Mesendoderm (in vitro differentiated cells): ENCODE measurements at places on chromosomes 13 and 19.

GRCh38 chr13:113876346-113877148 is 12.7 kb upstream of the GAS6 start:
- no peak for DNase-seq

GRCh38 chr13:65410791-65411190 is 1819.3 kb downstream of the PCDH9 start:
- no peak for DNase-seq

GRCh38 chr19:16206637-16207036 is 8.9 kb downstream of the AP1M1 start:
- DNase-seq = no peak

DNA sequence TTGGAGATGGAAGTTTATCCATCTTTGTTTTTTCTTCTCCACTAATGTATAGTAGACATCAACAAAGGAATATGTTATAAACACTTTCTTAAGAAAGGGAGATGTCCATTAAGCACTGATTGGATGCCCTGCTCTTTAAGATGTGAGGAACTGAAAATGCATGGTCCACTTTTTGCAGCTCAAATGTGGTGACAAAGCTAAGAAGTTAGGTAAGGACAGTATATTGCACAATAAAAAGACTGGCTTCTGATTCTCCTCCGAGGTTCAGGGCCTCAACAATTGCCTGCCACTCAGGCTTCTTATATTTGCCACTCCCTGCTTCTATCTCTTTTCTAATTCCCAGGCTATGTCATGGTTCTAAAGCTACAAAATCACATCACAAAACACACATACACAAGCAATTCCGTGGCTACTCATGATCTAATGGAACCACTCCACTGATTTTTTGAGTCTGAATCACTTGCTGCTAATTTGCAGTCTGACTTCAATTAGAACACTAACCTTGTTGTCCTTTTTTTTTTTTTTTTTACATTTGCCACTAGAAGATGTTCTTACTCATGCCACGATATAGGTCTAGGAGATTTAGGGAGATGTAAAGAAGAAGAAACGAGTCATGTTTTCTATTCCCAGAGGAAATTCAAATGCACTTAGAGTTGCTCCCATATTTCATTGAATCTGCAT is 29.6 kb upstream of the TNFSF11 start:
- no peak for DNase-seq

GRCh38 chr19:497869-498510 is 1.7 kb downstream of the MADCAM1 start:
- no peak for DNase-seq

- DNase-seq = peak; percentile 99
Measured at GRCh38 chr19:20077791-20078463, at the start of gene ZNF90. Gene ZNF90, plus strand, starts transcription at chr19:20078000. Its CDS starts 133 bp downstream, at chr19:20078133.

GRCh38 chr19:38842439-38843174 is 7.2 kb downstream of the HNRNPL start:
- no peak for DNase-seq

DNA sequence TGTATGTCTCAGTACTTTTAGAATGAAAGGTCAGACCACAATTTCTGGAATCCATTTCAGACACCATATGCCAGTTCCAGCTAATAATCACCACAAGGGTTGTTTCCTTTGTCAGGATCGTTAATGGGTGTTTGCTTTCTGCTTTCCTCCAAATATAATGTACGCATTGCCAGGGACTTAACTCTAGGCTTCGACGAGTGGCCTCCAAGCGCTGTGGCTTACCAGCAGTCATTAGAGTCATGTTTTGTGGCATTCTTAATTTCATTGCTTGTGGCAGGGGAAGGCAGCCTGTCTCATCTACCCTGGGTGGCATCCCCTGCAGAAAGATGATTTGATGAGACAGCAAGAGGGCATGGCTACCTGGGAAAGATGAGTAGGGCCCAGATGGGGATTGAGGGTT is 22.5 kb downstream of the SAFB start:
- no peak for DNase-seq

DNA sequence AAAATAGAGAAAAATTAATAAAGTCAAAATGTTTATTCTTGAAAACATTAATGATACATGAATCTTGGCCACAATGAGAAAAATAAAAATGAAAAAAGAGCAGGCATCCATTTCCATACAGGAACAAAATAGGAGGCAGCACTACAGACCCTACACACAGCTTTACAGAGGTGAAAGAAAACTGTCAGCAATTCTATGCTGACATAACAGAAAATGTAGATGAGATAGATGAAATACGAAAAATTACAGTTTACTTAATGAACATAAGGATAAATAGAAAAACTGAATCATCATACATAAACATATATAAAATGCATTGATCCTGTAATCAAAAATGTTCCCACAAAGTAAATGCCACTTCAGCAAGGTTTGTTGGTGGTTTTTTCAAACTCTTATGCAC is 5.6 kb downstream of the LILRB4 start:
- DNase-seq = no peak

DNA sequence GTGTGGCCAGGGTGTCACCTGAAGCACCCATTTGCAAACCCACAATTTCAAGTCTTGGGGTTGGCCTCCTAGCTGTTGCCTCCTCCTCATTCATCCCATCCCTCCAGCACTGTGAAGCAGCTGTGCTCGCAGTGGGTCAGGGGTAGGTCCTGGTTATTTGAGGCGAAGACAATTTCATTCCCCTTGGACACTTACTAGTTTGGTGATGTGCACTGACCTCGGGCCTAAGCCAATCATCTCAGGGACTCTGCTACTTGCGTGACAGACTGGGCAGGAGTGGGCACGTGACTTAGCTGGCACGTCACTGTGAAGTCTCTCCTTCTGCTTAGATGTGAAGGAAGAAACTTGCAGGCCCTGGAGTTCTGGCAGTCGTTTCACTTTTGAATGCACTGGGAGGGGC is 3.5 kb upstream of the ATP11A start:
- DNase-seq = no peak

DNA sequence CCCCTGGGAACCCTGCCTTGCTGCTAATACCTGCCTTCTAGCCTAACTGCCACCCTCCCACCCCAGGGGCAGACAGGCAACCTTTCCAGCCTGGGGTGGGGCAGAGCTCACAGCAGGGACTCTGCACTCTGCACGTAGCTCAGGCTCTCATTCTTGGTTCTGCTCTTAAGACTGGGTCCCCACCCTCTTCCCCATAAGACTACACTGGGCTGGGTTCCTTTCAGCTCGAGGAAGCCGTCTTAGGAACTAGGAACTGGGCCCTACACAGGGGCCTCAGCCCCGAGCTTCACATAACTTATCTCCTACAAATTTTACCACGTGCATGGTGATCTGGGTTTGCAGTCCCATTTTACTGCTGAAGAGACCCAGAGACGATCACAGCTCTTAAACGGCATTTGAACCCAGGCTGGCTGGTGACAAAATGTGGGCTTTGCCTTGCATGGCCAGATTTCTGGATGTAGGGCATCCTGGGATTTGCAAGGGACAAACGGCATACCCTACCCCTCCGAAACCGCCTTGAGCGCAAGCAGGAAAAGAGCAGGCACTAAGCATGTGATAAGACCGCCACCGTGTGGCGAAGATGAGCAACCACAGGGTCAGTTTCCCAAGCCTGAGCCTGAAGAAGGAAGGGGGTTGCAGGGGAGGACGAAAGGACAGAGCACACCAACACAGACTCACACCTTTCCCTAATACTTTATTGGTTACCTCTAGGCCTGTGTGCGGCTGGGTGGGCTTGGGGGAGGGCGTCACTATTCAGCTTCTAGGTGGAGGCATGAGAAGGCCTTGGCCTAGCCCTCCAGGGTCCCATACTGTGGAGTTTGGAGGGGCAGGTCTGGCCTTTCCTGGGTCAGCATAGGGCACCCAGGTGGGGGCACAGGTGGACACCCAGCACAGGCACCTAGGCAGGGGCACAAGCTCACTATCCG is 5.1 kb downstream of the JUNB start:
- DNase-seq = peak; percentile 94

- peak; percentile 82 for DNase-seq
Measured at GRCh38 chr19:28694812-28695211, 518.1 kb downstream of the UQCRFS1 start.

DNA sequence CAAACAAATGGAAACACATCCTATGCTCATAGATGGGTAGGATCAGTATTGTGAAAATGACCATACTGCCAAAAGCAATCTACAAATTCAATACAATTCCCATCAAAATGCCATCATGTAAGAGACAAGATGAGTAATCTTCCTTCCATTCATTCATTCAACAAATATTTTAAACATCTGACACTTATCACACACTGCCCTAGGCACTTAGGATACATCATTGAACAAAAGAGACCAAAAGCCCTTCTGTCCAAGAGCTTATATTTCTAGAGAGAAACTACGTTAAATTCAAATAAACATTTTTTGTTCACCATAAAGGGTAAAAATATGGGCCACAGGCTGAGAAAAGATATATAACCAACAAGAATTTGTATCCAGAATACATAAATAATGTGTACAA is 20.5 kb upstream of the LHFPL6 start:
- no peak for DNase-seq

DNA sequence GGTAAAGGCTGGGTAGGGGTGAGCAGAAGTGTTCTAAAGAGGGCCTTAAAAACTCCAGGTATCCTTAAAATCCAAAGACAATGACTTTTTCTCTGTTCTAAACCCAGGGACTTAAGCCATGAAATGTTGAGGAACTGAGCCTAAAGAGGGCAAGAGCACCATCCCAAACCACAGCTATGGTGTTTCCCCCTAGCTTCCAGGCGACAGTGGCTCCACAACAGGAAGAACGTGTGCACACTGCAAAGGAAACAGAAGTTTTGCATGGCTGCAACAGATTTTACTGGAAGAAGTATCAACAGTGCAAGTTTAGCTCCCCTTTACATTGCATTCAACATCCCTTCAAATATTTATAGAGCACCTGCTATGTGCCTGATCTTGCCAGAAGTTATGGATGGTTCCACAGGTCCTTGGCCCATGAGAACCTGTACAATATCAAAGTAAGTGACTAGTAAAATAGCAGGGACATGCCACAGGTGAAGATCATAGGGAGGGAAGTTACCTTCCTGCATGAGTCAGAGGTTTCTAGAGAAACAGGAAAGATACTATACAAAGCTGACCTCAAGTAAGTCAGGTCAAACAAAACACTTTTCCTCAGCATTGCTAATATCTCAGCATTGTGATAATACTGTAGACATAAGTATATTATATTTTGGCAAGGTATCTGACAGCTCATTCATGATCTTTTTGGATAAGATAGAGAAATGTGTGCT is 8.4 kb upstream of the KCTD12 start:
- no peak for DNase-seq

- DNase-seq = peak; percentile 64
Measured at GRCh38 chr13:27177852-27178251, 6.2 kb upstream of the USP12 start.

GRCh38 chr13:106010836-106011235 is 524.6 kb downstream of the EFNB2 start:
- no peak for DNase-seq

DNA sequence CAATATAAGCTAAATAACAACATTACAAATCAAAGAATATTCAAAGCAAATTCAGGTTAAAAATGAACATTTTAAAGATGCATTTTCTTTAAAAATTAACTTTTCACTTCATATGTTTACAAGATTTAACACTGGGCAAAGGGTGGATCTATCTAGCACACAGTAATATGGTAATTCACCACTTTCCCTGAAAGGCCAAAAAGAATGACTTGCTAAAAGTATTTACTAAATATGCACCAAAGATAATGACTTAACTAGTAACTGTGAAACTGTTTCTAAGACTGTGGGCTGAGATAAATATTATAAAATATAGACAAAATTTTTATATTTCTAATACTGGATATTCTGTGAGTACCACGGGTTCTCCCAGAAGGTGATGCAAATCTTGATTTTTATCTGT is 4.5 kb upstream of the EEF1AKMT1 start:
- no peak for DNase-seq

GRCh38 chr13:23672616-23673015 is 102.4 kb downstream of the TNFRSF19 start:
- no peak for DNase-seq

- no peak for DNase-seq
Measured at GRCh38 chr19:581399-582111, 8.1 kb upstream of the HCN2 start.

DNA sequence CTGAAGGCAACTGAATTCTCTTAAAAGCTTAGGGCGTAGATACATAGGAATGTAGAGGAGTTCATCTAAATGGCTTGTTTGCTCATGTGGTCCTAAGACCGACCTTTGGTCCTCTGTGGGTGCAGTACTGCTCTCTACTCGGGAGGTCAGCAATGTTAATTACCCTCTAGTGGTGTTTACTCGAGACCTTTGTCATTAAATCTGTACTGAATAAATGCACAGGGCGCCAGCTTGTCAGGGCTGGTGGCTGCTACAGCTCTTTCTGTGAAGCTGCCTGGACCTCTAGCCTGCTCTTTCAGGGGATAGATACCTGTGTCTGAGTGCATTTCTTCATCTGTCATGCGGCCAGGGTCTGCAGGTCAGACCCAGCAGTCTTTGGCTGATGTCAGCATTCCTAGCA is 29.2 kb upstream of the MPHOSPH8 start:
- DNase-seq = no peak

GRCh38 chr13:46310066-46310465 is 77.0 kb downstream of the RUBCNL start:
- no peak for DNase-seq

GRCh38 chr13:48291730-48292129 is 11.8 kb upstream of the RB1 start:
- DNase-seq = peak; percentile 9

GRCh38 chr13:52599848-52600603 is 42.2 kb upstream of the HNRNPA1L2 start:
- DNase-seq = peak; percentile 41

GRCh38 chr19:11887611-11888531 is at the start of gene ZNF69:
Gene ZNF69, plus strand, starts transcription at chr19:11887782. Its CDS starts 142 bp downstream, at chr19:11887924.
- DNase-seq = peak; percentile 97

GRCh38 chr13:105282406-105283285 is 1252.8 kb downstream of the EFNB2 start:
- no peak for DNase-seq

- peak; percentile 62 for DNase-seq
Measured at GRCh38 chr13:105144020-105144419, 1391.4 kb downstream of the EFNB2 start.

- no peak for DNase-seq
Measured at GRCh38 chr13:110230661-110231347, 76.2 kb downstream of the COL4A1 start.

- DNase-seq = no peak
Measured at GRCh38 chr13:29952245-29952644, 101.8 kb upstream of the UBL3 start.

GRCh38 chr13:33657274-33657673 is 160.7 kb upstream of the RFC3 start:
- DNase-seq = no peak

GRCh38 chr19:1648920-1649541 is 3.4 kb downstream of the TCF3 start:
- no peak for DNase-seq

DNA sequence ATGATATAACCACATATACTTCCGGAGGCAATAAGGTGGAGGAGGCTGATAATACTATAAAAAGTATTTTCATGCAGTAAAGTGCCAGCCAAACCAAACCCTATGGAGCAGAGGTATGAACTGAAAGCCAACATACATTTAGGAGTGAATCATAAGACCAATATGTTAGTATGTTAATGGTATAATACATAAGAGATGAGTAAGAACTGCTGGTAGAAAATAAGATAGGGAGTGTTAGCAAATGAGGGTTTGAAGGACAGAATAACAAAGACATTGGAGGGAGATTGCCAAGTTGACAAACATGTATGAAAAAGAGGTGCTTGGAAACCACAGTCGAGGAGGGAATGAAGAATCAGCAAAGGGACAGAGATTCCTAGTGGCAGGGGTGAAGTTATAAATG is 10.8 kb downstream of the ENOX1 start:
- DNase-seq = no peak

- DNase-seq = peak; percentile 63
Measured at GRCh38 chr19:55092423-55093318, 17.0 kb downstream of the EPS8L1 start.
